ENCODE measurements at places on chromosomes 7 and 10.

- DNase-seq: peak; percentile 36
Observed at GRCh38 chr7:55524558-55525310, 47.6 kb downstream of the VOPP1 start.

DNA sequence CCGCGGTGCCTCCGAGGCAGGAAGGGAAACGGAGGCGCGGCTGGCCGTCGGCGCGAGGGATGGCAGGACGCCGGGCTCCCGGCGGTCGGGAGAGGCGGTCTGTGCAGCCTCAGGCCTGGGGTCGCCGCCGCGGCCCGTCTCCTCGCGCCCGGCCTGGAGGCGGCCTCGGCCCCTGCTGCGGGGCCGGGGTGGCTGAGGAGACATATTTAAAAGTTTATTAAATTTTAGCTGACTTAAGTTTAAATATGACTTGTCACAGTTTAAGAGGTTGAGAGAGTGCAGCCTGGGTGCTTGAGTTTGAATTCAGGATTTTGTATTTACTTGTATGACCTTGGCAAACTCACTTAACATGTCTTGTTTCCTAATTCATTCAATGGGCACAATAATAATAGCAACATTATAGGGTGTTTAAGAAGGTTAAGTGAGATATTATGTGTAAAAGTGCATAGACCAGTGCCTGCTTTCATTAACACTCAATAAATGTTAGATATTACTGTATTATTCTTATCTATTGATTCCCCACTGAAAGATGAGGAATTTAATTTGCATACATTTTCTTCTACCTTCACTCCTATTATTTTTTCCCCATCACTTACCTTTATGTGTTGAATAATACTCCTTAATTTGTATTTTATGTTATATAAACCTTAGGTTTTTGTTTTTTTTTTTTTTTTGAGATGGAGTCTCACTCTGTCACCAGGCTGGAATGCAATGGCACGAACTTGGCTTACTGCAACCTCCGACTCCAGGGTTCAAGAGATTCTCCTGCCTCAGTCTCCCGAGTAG lies 718 bp downstream of the DYNC2I1 start:
- no peak for DNase-seq

DNA sequence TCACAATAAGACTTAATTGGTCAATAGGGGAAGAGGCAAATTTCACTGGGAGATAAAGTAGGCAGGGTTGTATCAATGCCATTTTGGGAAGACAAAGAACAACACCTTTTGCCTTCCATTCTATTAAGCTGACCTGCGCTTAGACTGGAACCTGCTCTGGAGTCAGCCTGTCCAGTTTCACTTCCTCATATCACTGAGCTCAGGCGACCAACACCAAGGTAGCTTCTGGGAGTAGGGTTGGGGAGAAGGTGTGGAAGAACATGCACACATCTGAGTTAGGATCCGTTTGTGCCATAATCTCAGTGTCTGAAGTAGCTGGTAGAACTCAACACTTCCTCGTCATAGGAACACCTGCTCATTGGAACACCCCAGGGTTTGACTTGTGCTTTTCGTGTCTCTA lies 527.4 kb upstream of the IGFBP3 start:
- DNase-seq: no peak

DNA sequence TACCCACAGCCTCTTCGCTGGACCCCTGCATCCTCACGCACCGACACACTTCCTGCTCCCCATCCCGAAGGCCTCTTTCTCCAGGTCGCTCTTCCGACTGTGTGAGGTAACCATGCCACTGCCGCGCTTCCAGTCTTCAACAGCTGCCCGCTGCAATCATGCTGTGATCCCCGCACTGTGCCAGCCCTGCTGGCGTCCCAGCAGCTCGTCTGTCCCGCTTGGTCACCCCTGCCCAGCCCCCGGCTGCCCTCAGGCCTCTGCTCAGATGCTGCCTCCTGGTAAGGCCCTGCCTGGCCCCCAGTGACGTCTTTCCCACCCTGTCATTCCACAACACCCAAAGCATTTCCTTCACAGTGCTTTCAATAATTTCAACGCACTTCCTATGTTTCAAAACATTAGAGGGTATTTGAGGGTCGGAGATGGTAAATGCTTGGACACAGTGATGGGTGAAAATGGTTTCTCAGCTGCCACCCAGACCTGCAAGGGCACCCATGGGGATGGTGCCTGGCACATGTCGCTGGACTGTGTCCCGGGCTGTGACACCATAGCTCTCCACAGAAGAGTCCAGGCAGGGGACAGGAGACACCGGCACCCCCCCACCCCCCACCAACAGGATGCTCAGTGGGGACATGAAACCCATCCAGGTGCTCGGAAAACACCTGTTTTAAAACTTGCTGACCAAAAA lies 125.2 kb downstream of the MAD1L1 start:
- no peak for DNase-seq

DNA sequence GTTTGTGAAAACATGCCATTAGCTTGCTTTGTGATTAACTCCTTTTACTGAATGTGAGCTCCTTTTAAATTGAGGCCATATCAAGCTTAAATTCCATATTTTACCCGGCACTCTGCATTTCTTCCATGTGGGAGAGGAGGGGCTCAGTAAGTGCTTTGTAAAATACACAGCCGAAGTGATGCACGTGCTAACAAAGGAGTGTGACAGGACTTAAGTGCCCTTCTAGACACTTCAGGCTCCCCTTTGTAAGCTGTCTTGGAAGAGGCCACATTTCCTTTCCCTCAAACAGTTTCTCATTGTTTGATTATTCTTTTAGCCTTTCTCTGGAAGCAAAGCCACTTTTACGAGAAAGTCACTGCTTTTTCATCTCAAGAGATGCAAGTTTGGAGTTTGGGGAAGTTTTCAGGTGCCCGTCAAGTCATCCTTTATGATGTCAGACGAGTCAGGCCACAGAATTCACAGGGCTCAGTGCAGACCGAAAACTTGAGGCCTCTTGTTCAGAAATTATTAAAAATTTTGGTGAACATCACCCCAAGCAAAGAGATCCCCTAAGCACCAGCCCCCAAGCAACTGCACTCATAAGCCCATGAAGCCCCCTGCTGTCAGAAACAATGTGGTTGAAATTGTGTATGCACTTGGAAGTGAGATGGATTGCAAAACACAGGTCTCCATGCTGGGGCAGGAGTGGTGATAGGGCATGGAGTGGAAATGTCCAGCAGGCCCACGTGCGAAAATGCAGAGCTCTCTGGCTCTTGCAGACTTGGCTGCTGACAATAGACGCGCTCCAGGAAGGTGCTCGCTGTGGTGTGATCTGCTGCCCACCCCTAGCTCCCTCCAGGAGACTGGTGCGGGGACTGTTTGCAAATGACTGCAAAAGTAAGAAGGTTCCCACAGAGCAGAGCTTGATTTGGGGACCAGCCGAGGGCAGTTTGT lies 11.5 kb downstream of the IKZF1 start:
- no peak for DNase-seq

DNA sequence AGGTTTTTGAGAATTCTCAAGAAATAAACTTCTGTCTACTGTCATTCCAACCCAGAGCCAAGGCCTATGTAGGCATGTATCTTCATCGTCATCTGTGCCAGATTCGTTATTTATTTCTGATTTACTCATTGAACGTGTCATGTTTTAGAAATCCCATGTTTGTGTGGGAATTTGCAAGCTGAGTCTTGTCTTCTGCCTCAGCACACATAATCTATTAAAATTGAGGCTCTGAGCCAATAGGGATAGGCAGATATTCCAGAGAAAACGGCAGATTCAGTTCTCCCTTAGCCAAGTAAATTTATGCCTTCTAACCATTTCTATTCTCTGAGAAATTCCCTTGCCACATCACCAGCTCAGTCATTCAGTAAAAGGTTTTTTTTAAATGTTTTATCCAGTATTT lies 444.6 kb downstream of the REEP3 start:
- no peak for DNase-seq

DNA sequence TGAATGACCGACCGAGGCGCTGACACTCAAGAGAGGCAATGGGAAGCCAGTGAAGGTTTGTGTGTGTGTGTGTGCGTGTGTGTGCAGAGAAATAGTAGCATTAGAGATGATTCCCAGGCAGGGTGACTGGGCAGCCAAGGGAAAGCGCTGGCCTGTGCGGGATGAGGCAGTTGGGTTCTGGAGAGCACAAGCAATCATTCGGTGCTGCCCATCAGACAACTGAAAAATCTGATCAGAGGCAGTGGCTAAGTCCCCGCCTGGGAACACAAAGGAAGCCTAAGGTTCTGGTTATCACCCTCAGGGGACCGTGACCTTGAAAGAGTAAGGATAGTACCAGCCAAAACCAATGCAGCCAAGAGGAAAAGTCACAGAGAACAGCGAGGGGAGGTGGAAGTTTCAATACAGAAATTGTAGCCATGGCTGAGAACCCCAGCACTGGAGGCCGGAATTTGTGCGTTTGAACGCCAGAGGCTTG lies 868 bp upstream of the PDCD4 start:
- peak; percentile 53 for DNase-seq

GRCh38 chr7:2608921-2609411 lies 22.8 kb upstream of the TTYH3 start:
- no peak for DNase-seq

DNA sequence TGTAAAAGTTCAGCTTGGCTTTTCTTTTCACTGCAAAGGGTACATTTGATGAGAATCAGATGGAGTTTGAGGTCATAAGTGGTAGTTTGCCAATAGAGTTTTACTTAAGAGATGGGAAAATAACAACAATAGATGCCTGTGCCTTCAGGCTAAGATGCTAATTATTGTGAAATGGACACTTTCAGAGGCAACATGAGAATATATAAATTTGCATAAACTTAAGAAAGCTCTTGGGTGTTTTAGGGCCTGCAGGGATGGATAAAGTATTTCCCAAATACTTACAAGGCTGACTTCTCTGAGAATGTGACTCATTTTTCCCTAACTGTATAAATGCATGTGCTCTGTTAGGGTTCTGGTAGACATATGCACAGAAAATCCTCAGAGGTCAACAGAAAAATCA lies 200.3 kb upstream of the SVIL start:
- DNase-seq: peak; percentile 19

DNA sequence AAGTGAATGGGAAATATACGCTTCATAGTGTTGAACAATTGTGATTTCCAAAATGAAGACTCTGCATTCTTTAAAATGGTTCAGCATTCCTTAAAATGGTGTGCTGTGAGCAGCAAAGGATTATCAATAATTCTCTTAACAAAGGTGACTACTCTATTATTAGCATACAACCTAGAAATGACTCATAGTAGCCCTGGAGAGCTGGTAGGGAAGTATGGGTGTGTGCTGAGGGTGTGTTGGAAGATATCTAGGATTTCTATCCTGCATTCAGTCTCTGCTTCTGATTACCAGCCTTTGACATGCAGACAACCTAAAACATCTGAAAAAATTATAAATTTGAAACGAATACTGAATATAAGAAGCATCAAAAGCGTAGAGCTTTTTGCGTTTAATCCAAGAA lies 72.5 kb downstream of the SEMA3D start:
- DNase-seq: no peak

DNA sequence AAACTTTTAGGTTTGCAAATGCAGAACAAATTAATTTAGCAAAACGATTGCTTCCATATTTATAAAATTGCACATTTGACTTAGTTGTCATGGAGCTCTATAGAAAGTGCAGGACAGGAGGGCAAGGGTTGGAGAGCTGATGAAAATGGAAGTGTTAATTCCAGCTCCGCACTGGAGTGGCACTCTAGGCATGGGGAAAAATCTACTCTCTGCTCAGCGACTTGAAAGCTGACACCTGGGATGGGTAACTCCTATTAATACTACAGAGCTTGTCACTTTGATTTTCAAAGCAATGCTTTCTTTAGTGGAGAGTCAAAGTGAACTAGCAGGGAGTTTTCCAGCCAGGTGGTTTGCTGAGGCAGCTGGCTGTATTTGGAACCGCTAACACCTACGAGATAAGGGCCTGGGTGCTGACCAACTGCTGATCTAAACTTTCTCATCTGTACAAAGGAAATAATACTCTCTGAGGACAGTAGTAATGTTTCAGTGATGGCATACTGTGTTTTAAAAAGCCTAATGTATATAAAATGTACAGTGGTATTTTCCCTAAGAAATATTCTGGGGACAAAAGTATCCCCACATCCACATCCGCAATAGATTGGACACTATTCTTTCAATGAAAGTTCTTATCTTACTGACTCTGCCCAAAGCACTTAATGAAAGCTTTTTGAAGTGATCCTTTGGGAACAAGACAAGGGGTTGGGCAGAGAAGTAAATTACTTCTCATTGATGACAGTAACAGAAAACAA lies 444.3 kb downstream of the GPAM start:
- DNase-seq: no peak

DNA sequence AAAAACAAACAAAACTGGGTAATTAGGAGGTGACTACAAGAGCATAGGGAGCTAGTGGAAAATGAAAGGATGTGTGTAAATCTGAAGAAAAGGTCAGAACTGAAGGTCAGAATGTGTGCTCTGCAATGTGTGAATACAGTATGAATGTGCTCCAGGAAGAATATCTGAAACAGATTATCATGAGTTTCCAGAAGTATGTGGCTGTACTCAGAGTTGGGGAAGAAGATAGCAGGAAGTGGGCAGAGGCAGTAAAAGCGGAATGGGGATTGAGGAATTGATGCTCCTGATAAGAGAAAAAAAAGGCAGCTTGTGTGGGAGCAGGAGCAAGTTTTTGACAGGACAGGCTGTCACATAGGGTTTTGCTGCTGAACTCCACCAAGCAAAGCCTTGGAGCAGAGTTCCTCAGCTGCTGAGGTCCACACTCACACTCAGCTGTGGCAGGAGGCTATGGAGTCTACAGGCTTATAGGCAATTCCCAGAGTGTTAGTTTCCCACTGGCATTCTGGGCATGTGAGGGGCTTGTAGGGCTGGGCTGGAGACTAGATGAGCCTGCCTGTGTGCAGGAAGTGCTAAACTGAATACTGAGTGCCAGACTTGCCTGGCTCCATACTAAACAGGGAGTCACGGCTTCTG lies 22.9 kb downstream of the H2AZ2 start:
- peak; percentile 60 for DNase-seq

DNA sequence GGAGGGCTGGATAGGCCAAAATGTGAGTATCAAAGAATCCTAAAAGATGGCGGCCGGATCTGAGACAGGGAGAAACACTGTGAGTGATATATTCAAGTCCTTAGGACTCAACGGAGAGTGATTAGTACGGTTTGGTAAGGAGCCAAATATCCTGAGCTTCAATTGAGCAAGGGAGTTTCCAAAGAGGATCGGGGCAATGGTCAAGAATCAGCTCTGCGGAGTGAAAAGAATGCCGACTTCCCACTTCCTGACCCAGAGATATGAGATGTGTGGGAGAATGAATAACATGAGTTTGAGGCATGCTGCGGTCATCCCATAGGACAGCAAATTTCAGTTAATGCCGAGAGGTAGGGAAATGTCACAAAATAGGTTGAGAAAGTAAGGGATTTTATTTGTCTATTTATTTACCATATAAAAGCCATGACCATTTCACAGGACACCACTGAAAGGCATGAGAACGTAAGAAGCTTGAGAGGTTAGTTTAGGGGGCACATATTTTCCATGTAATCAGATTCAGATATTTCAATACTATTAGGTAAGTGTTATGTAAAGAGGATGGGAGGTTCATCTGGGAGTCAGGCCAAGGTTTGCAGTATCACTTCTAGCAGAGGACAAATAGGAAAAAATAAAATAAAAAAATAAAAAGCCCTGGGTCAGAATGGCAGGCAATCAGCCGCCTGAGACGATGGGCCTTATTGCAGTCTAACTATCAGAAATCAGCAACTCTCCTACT lies 165.6 kb downstream of the HGF start:
- no peak for DNase-seq

Data from AG10803 (cell line).